ENCODE measurements at places on chromosomes 13 and 19.

GRCh38 chr19:18338541-18338940, 1.9 kb upstream of the PGPEP1 start:
- no peak for DNase-seq

GRCh38 chr13:66362485-66362884, 867.7 kb downstream of the PCDH9 start:
- DNase-seq: no peak

DNA sequence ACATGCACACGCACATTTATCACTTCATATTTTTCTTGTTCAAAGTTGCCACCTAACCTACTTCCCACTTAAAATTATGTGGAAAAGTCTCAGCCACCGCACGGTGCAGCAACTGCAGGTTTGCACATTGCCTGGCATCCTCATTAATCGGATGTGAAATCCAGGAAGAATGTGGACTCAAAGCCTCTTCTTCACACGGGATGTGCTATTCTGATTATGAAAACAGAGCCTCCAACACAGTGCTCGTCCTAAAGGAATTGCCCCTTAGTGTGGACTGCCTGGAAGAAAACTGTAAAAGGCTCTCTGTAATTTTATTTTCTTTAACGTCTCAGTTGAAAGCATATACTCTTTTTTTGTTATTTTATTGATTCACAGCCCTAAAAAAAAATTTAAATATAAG, 1303.5 kb downstream of the EFNB2 start:
- no peak for DNase-seq

DNA sequence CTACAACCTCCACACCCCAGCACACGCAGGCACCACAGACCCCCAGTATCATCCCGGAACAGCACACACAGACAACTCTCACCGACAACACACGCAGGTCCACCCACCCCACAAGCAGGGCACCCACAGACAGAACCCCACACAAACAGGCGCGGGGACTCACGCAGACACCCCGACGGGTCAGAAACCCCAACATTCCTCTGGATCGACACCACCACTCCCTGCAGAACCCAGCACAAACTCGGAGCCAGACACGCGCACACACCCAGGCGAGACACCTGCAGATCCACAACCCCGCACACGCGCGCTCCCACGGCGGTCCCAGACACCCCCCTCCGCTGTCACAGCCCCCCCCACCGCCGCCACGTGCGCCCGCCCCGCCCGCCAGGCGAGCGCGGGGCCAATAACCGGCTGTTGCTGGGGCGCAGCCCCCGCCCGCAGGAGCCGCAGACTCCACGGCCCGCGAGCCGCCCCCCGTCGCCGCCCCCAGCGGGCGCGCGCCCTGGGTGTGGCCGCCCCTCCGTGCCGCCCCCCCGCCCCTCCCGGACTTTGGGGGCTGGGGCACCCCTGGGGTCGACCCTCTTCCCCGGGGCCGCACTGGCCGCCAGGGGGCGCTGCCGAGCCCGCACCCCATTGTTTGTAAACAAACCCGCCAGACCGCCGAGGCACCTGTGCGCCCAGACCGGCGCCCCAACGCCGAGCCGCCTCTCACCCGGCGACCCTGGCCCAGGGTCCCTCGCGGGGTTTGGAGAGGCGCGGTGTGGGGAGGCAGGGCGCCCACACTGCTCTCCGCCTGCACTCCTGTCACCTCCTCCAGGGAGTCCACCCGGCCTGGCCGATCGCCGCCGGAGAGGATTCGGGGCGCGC, 712 bp downstream of the BBC3 start:
- peak; percentile 51 for DNase-seq

DNA sequence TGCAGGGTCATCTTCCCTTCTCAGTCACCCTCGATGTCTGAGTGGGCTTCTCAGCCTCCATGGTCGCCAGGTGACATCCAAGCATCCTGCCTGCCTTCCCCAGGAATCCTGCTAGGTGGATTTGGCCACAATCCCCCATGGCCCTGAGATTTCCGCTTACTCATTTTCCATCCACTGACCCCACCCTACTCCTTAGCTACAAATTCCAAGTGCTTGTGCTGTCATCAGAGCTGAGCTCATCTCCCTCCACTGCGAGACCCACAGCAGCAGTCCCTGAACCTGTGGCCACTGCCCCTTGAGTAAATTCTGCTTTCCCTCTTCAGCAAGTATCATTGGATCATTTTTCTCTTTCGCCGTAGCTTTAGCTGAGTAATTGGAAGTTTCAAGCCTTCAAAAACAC, 90.5 kb upstream of the ANKRD10 start:
- no peak for DNase-seq

DNA sequence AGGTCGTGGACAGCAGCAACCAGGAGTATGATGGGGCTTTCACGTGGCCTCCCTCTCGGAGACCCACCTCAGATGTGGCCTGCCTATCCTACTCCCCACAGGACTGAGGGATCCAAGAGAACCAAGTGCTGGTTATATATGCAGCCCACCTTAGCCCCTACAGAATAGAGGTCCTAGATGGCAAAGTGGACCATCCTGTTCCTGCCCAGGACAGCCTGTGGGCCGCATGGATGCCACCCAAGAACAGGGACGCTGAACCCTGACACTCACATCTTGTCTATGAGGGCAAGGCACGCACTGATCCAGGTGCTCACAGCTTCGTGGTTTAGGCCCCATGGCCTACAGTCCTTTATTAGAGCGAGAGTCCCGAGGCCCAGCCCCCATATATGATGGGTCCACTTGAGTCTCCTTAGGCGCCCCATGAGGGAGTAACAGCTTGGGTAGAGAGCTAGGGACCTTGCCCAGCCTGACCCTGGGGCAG, 1.5 kb upstream of the SLC27A5 start:
- no peak for DNase-seq

DNA sequence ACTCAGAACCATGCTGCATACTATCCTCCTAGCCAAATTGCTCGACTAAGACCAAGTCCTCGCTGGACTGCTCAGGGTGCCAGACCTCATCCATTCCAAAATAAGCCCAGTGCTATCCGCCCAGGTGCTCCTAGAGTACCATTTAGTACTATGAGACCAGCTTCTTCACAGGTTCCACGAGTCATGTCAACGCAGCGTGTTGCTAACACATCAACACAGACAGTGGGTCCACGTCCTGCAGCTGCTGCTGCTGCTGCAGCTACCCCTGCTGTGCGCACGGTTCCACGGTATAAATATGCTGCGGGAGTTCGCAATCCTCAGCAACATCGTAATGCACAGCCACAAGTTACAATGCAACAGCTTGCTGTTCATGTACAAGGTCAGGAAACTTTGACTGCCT, 1.5 kb downstream of the PABPC3 start:
- no peak for DNase-seq

GRCh38 chr19:18975869-18976268, 34.9 kb upstream of the HOMER3 start:
- DNase-seq: no peak

- DNase-seq: peak; percentile 53
These were observed 13.6 kb downstream of the CFD start for GRCh38 chr19:873084-873483.

DNA sequence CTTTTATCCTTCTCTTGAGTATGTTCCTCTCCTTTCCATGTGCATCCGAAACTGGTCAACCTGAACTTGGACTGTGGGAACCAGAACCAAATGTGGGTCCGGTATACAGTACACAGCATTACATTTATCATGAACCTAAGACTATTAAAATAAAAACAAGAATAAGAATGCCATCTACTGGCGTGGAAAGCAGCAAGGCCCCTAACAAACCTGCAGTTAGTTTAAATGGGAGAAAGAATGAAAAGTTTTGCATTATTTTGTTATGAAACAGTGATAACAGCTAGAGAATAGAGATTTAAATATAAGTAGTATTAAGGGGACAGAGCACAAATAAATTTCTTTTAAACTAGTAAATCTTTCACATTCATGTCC, 159.5 kb downstream of the RBM26 start:
- DNase-seq: peak; percentile 13

DNA sequence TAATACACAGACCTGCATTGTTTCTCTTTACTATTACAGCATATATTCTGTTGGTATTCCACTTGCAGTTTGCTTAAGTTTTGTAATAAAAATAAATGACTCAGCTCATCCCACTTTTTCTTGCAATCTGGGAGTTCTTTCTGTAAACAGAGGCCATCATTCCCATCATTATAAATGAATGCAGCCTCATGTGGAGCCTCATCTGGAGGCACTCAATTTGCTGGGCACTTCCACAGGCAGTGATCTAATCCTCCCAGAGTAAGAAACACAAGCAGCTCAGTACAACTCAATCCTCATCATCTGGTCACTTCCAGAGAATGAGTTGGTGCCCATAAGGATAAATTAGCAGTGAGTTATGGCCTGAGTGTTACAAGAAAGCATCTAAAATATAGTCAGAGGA, 2801.9 kb downstream of the PCDH9 start:
- no peak for DNase-seq

GRCh38 chr13:66508153-66508909, 721.8 kb downstream of the PCDH9 start:
- DNase-seq: no peak

DNA sequence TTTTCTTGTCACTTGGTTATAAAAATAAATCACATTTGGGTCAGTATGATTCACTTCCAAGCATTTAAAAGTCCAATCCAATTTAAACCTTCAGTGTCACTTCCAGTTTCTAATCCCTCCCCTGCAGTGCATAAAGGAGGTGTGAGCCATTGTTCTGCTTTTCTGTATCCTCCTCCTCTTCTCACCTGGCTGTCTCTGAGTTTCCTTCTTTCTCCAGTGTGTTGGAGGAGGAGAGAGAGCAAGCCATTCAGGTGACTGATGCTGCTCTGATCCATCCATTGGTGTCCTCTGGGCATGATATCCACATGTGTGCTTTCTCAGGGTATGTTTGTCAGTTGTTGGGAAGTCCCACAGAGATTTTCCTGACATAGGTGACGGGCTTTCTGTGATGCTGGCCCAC, 1.2 kb downstream of the NUDT15 start:
- DNase-seq: peak; percentile 18

- DNase-seq: no peak
These were observed 378.0 kb downstream of the TBC1D4 start for GRCh38 chr13:75103976-75104375.

DNA sequence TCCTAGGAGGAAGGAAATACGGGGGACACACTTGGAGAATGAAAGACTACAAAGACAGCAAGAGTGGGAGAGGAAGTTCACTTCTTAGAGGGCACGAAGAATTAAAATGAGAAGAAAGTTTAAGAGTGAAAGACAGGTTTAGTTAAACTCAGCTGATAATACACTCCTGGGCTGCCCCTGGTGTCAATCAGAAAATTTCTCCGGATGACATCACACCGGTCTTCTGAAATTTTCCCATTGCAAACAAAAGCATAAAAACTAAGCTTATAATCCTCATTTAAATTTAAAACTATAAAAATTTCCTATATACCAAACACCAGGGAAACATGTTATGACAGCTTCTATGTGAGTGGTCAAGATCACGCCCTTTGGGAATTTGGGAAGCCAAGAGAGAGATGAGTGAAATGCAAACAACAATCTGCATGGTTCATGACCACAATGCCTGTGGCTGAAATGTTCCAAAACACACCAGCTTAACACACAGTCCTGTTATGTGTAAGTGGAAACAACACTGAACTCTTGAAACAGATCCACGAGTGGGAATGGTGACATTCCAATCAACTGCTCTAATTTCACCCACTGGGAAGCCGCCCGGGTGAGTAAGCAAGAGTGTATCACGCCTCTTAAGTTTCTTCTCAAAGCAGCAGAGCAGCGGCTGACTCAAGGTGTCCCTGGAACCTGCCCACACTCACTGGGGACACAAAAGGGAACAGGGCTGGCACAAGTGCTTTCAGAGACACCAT, 49.0 kb downstream of the BRD4 start:
- no peak for DNase-seq

GRCh38 chr13:99978799-99979452, 2.7 kb upstream of the ZIC2 start:
- DNase-seq: peak; percentile 30

DNA sequence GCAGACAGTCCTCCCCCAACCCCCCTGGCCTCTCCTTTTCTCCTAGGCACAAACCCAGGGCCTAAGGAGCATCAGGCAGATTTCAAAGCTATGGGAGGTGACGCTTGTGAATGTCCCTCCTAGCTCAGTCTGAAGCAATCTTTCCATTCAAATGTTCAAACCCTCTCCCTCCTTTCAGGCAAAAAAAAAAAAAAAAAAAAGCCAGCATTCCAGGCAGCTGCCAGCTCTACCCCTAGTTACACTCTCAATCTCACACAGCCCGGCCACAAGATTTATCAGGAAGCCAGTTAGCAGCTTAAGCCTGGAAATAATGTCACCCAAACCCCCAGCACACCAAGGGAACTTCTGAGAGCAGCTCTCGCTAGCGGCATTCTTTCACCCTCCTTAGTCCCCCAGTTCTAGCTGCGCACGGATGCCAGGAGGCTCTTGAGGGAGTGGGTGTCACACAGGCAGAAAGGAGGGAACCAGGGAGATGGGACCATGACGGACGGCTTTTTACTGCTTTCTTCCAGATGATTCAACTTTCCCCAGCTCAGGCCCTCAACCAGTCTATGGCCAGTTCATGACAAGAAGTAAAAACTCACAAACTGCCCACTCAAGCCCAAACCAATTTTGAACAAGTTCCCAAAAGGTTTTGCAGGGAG, 6.3 kb downstream of the SH3GL1 start:
- no peak for DNase-seq

GRCh38 chr13:109205315-109205714, 575.9 kb downstream of the MYO16 start:
- DNase-seq: no peak

- DNase-seq: peak; percentile 51
These were observed 324.0 kb downstream of the GPC5 start for GRCh38 chr13:91722267-91722884.

DNA sequence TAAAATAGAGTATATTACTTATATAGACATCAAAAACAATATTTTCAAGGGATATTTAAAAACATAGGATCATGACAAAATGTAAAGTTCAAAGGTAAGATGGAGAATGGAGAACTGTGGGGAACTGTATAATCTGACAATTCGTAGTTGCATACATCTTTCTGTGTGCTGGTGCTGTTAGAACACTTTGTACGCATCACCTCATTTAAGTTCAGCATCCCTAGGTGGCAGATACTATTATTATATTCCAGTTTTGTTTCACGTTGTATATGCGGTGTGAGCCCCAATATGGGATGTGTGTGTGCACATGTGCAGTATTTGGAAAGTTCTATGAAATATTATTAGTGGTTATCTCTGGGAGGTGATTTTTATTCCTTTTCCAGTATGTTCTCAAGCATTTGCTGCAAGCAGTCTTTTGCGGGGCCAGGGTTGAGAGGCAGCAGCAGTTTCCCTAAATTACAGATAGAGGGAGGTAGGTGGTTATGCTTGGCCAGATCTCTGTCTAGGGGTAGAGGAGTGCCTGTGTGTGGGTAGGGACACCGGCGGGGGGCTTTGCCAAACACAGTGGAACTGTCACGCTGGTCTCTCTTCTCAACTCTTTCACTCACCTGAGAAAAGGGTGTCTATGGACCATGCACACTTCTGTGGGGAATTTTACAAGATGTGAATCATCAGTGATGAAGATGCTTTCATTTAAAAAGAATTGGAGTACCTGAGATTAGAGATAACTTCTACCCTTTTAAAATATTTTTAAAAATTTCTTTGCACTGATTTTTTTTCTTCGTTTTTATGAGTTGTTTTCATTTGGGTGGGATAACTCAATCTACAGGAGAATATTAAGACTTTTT, 55.6 kb upstream of the ALOX5AP start:
- peak; percentile 29 for DNase-seq

- DNase-seq: no peak
These were observed 9.5 kb upstream of the COMP start for GRCh38 chr19:18800636-18801035.

Measured in RKO (cell line).